ENCODE measurements at places on chromosomes 2 and 18.

GRCh38 chr2:178886006-178886405 lies 78.8 kb upstream of the TTN start:
- DNase-seq: peak; percentile 11

DNA sequence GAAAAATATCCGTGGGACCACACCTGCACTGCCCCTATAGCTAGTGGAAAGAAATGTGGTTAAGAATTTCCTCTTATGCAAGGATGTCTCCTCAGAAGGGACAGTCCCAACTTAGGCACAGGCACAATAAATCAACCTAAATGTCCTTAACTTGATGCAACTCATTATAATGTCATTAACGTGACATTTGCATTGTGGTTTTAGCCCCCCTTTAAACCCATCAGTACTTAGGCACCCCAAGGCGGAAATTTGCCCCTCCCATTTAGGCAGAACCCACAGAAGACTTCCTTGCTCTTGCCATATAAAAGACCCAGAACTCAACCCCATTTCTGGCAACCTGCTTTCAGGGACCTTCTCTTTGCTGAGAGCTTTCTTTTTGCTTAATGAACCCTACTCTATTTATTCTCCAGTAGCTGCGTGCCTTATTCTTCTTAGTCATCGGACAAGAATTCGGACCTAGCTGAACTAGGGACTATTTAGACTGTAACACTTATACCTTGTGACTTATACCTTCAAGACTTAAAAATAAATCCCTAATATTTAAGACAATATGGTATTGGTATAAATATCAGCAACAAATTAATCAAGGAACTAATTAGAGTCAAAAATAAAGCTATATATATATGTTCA lies 1281.6 kb upstream of the TMEFF2 start:
- DNase-seq: peak; percentile 8

GRCh38 chr2:201233812-201234662 lies 26.3 kb upstream of the CASP8 start:
- DNase-seq: no peak

GRCh38 chr2:33421820-33422219 lies 54.6 kb upstream of the RASGRP3 start:
- no peak for DNase-seq

- DNase-seq: no peak
Observed at GRCh38 chr2:3595404-3595803, 492 bp downstream of the COLEC11 start.

GRCh38 chr18:48300463-48300961 lies 108.7 kb downstream of the ZBTB7C start:
- DNase-seq: peak; percentile 11

DNA sequence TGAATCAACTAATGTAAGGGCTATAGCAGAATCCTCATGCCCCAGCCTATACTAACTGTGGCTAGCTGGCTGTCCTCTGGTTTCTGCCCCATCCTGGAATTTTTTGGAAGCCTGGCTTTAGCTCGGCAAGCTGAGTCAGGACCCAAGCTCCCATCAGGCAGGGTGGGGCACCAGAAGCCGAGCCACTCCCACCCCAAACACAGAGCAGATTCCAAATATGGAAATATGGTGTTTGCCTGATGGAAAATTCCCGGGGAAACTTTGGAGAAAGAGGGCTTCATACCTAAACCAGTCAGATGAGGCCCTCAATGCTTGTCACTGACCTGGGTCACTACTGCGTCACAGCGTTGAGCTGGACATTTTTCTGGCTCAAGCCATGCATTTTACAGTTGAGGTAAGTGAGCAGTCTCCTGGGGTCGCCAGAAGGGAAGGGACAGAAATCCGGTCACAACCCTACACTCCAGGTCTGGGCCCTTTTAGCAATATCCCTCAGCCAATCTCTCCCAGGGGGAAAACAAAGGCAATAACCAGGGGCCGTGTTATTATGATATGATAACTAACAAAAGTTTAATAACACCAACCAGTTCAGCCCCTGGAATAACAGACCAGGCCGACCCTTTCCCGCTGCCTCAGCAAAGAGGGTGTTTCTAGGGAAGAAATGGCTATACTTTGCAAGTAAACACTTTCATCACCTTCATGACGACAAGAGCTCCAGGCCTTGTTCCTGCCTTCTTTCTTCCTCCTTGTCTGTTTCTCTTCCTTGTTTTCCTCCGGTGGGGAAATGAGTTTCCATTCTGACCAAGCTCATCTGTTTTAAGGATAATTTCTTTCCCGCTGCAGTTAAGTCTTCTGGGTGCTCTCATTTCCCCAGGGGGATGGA lies 37.7 kb downstream of the PSD4 start:
- peak; percentile 74 for DNase-seq

DNA sequence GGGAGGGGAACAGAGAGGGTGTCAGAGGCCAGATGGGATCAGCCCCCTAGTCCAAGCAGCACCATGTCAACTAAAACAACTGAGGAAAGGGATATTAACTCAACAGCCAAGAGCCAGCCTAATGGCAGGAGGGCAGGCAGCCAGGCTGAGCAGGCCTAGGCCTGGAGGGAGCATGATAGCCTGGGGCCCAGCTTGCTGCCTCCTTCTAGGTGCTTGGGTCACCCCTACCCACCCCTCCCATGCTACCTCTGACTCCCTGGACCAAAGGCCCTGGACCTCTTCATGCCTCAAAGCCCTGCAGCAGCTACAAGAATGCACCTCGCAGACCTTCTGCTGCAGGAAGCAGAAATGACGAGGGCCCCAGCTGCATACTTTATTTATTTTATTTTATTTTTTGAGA lies 22.1 kb upstream of the TNS1 start:
- no peak for DNase-seq

- DNase-seq: no peak
Observed at GRCh38 chr2:44939106-44940048, 2.1 kb upstream of the SIX3 start.

DNA sequence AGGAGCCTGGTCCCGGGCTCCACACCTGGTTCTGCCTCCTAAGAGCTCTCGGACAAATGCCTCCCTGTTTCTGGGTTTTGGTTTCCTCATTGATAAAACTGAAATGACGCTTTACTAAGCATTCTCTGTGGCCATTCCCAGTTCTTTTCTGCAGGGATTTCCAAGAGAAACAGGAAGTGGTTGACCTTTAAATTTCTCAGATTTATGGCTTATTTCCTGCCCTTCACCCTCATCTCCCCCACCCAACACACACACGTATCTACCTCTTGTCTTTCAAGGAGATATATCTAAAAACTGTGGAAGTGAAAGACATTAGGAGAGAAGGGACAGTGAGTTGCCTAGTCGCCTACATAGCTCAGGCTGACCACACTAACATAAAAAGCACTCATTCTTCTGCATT lies 53.0 kb downstream of the PIEZO2 start:
- DNase-seq: peak; percentile 42

- peak; percentile 8 for DNase-seq
Observed at GRCh38 chr18:41324020-41324791, 630.8 kb upstream of the PIK3C3 start.

- DNase-seq: peak; percentile 45
Observed at GRCh38 chr2:74530239-74531187, 780 bp downstream of the HTRA2 start.

- DNase-seq: no peak
Observed at GRCh38 chr18:48430150-48430549, 21.0 kb upstream of the ZBTB7C start.

DNA sequence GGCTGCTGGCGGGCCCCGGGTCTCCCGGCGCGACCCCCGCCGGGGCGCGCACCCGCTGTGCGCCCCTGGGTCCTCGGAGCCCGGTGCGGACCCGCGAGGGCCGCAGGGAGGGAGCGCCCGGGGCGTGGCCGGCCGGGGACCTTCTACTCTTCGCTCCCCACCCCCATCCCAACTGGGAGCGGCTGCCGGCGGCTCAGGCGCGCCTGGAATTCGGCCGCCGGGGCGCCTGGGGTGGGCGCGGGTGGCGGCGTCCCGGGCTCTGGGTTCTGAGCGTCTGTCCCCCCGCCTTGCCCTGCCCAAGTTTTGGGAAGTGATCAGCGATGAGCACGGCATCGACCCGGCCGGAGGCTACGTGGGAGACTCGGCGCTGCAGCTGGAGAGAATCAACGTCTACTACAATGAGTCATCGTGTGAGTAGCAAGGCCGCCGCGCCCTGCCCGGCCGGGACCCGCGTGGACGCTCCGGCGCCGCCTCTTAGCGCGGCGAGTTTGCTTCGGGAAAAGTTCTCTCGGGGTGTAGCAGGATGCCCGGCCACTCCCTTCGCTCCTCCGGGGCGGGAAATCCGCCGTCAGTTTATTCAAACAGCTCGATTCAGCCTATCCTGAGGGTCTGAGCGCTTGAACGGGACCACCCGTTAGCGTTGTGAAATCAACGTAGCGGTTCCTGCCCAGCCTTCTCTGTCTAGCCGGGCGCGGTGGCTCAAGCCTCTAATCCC lies 502 bp downstream of the TUBB6 start:
- DNase-seq: peak; percentile 81

- DNase-seq: no peak
Observed at GRCh38 chr2:85753525-85754312, at the start of gene ATOH8. TSS of gene ATOH8 (plus strand) at chr2:85753991. CDS start at chr2:85754190, 199 bp downstream.

DNA sequence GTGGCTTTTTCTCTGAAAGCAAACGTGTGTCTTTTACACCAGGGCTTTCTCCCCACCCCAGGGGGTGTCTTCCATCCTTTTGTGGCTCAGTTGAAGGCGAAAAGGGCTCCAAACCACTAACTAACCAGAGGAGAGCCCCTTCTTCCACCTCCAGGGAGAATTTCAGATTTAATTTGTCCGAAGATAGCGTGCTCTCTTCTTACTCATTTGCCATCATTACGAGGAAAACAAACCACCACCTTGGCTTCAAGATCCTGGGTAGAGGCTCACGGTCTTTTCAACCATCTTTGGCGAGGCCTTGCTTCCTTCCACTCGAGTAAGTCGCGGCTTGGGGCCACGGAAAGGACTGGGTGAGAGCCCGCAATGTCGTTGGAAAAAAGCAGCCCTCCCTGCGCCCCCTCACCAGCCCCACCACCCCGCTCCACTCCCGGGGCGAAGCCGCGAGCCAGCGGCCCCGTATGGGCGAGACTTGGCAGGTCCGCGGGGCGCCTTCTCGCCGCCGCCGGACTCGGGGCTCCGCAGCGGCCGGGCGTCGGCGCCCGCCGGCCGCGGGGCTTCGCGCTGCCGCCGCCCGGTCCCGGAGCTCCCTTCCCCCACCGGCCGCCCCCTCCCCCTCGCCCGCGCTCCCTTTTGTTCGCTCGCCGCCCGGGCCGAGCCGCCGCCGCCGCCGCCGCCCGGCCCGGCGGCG lies 1.7 kb upstream of the ZNF532 start:
- peak; percentile 28 for DNase-seq

DNA sequence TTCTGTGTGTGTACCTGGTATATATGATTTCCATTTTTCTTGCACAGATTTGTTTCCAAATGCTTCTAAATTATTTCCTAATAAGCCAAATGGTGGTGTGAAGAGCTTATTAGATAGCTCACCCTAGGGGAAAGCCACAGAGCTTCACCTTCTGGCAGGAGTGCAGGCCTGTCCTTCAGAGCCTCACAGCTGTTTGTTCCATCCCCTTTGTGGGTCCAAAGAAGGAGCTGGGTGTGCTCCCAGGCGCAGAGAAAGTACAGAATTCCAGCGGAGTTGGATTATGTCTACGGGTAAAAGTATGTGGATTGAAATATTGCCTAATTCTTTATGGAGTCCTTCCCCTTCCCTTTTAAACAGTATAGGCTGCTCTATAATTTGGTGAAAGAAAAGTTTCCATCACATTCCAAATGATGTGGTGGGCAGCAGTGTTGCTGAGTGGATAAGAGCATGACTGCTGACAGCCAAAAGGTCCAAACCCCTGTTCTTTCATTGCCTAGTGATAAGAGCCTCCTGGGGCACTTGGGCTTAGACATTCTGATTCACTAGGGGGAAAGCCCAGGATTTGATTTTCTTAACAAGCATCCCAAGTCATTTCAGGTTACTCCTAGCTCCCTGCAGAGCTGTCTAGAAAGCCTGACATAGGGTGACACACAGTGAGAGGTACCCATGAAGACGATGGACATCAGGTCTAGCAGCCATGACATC lies 86.6 kb downstream of the WDSUB1 start:
- no peak for DNase-seq

GRCh38 chr2:64067326-64067725 lies 48.1 kb upstream of the VPS54 start:
- no peak for DNase-seq

DNA sequence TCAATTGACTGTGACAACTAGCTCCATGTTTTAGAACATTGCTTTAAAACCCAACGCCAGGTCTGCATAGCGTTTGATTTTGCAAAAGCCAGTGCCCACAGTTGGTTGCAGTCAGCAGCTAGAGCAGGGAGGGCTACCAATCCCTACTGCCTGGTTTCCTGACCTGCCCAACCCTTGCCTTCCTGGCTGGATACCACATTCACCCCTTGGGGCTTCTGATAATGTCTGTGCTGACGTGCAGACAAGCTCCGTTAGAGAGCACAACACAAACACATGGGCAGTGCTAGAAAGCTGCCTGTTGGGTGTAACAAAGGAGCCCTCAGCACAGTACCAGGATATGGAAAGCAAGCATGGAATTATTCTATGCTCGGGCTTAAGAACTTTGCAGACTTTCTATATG lies 71.4 kb upstream of the THSD7B start:
- DNase-seq: no peak

DNA sequence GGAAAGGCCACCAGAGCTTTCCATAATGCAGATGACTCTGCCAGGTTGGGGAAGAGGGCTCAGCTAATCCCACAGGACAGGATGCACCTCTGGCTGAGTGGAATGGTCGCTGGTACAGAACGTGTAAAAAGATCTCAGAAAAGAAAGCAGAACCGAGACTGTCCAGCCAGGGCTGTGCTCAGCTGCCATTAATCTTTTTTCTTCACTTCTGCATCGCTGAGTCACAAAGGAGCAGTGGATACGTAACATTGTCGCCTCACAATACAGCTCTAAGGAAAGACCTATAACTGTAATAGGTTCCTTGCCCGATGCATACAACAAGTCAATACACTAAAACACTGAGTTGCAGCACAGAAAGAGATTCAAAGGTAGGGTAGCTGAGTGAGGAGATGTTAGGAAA lies 354.2 kb downstream of the EN1 start:
- DNase-seq: no peak

DNA sequence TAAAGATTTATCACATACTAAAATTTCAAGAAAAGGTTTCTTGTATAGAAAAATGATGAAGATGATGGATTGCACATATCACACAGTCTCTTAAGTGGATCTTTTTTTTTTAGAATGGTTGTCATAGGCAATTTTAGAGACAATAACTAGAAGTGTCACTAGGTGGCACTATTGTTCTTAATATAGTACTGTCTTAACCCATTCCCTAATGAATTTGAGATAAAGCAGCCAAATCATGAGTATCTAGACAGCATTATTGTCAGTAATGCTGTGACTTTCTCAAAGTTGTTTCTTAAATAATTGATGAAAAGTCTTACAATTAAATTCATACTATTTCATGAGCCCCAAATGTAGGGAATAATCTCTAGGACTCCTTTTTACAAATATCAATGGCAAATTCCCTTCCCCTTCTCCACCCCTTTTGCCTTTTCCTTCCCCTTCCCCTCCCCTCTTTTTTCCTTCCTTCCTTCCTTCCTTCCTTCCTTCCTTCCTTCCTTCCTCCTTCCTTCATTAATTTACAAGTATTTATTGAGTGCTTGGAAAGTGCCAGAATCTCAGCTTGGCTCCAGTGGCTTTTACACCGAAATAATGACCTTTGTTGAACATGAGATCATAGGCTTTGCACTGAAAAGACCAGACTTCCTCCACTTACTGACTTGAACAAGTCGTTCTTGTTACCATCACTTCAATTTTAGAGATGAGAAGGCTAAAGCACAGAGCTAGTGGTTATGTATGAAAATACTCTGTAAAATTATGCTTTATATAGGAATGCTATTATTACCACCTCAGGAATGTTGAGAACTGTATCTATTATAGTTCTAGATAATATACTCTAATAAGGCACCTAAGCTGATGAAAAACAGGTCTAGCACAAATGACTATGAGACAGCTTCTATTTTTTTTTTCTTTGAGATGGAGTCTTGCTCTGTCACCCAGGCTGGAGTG lies 19.8 kb downstream of the MYL12B start:
- peak; percentile 87 for DNase-seq

- DNase-seq: no peak
Observed at GRCh38 chr2:67108231-67108630, 288.9 kb upstream of the ETAA1 start.
